ENCODE measurements at places on chromosomes 2 and 18. TPM values are rescaled to one million over a fixed set of nuclear protein-coding genes. Genes with fewer than 3 reads are reported as not detected.

TRPM8 gene
- not detected for total RNA-seq

GNAL gene
- not detected for total RNA-seq

MRPL53 gene
- total RNA-seq, result 60.5 TPM

RPIA gene
- 2.0 TPM for total RNA-seq

ALPG gene
- not detected for total RNA-seq

PRKAG3 gene
- total RNA-seq, result not detected

NYAP2 gene
- not detected for total RNA-seq

ARHGEF33 gene
- not detected for total RNA-seq

DCTN1 gene
- total RNA-seq, result 139 TPM

BOLL gene
- not detected for total RNA-seq

CCBE1 gene
- 45.6 TPM for total RNA-seq

STPG4 gene
- 1.2 TPM for total RNA-seq

KCNIP3 gene
- 4.6 TPM for total RNA-seq

RGPD8 gene
- total RNA-seq, result 1.8 TPM

GRB14 gene
- total RNA-seq, result not detected

GCG gene
- not detected for total RNA-seq

GREB1L gene
- 1.2 TPM for total RNA-seq

CRYGB gene
- total RNA-seq, result not detected

TBR1 gene
- total RNA-seq, result not detected

SPC25 gene
- total RNA-seq, result 14.7 TPM

POLR1B gene
- 9.2 TPM for total RNA-seq

SLC5A7 gene
- not detected for total RNA-seq

HOXD4 gene
- total RNA-seq, result 0.18 TPM

GRP gene
- total RNA-seq, result not detected

DUSP2 gene
- total RNA-seq, result 3.5 TPM

TMEM182 gene
- 4.3 TPM for total RNA-seq

POTEJ gene
- total RNA-seq, result not detected

TSPYL6 gene
- not detected for total RNA-seq

CHRNG gene
- total RNA-seq, result not detected

ASIC4 gene
- not detected for total RNA-seq

RESP18 gene
- total RNA-seq, result not detected

SGPP2 gene
- not detected for total RNA-seq

FOXD4L1 gene
- not detected for total RNA-seq

RAD51AP2 gene
- not detected for total RNA-seq

CHRND gene
- not detected for total RNA-seq

STARD6 gene
- 0.35 TPM for total RNA-seq

VWC2L gene
- total RNA-seq, result not detected

PLGLB1 gene
- total RNA-seq, result not detected

DSG4 gene
- total RNA-seq, result not detected

RAMP1 gene
- 259 TPM for total RNA-seq

TEKT4 gene
- total RNA-seq, result not detected

EFR3B gene
- 0.18 TPM for total RNA-seq

SDC1 gene
- 26.1 TPM for total RNA-seq

TRIM43B gene
- total RNA-seq, result not detected

FBXO15 gene
- 0.53 TPM for total RNA-seq

TUBA4B gene
- not detected for total RNA-seq

DDX1 gene
- 84.2 TPM for total RNA-seq

GAD1 gene
- not detected for total RNA-seq

CNDP1 gene
- not detected for total RNA-seq

THSD7B gene
- total RNA-seq, result under 0.01 TPM

All from myometrial cell (primary cell).